Activated naive CD8-positive, alpha-beta T cell treated with anti-CD3 and anti-CD28 coated beads for 36 hours (primary cell): ENCODE measurements at places on chromosomes 4 and X. TPM values are rescaled to one million over a fixed set of nuclear protein-coding genes. Genes with fewer than 3 reads are reported as not detected.

GRCh38 chrX:48714573-48714972 is 18.0 kb downstream of the SUV39H1 start:
- DNase-seq, result no peak
- H3K4me1 ChIP-seq, result peaks cover 71% of the 10 kb centered on the region
- H3K27ac ChIP-seq, result peak overlapping the region; percentile 47
- no peak overlapping the region for H3K4me3 ChIP-seq
- no peaks in the 10 kb centered on the region for H3K27me3 ChIP-seq
- H3K36me3 ChIP-seq, result peaks cover 31% of the 10 kb centered on the region

- H3K36me3 ChIP-seq, result peaks cover 21% of the 10 kb centered on the region
- no peak overlapping the region for H3K4me3 ChIP-seq
- DNase-seq, result no peak
- H3K27me3 ChIP-seq, result no peaks in the 10 kb centered on the region
Measured at GRCh38 chr4:120056246-120056645, 10.4 kb downstream of the MAD2L1 start.

DNA sequence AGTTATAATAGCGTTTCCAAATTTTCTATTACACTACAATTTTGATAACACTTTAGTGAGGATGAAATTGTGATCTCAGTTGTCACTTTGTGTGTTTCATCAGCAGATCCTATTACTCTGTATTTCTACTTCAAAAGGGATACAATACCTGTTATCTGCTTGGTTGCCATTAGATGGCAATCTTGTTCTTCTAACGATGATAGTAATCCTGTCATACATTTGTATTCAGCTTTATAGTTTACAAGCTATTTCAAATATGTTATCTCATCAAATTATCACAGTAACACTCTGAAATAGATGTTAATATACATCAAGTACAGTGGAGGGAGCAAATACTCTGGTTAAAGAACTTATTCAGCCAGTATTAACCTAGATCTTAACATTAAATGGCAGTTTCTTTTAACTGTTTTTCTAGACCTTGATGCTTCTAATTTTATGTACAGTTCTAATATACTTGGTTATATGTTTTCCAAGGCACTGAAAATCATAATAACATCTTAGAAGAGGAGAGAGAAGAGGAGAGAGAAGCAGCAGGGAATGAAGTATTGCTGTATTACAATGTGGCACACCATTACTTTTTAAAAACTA is 292.0 kb downstream of the CCSER1 start:
- no peak overlapping the region for H3K27ac ChIP-seq
- H3K27me3 ChIP-seq, result no peaks in the 10 kb centered on the region
- no peak for DNase-seq
- no peaks in the 10 kb centered on the region for H3K4me1 ChIP-seq
- H3K36me3 ChIP-seq, result no peaks in the 10 kb centered on the region

GRCh38 chr4:146978641-146979040 is 33.0 kb upstream of the TTC29 start:
- DNase-seq, result no peak
- H3K27ac ChIP-seq, result no peak overlapping the region
- H3K4me3 ChIP-seq, result no peak overlapping the region
- H3K36me3 ChIP-seq, result no peaks in the 10 kb centered on the region
- no peaks in the 10 kb centered on the region for H3K27me3 ChIP-seq

DNA sequence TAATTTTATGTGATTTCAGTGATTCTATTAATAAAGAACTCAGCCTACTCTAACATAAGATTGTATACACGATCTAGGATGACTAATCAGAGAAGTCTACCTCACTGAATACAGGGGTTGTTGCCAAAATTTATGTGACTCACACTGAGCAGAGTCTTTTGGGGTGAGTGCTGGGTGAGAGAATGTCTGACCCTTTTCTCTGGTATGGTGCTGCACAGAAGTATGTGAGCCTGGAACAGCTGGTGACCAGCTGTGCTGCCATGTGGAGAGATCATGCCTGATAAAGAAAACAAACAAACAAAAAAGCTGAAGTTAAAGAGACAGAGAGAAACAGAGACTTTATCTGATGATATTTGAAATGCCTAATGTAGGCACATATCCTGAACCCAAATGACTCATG is 618.1 kb upstream of the GRIA3 start:
- no peak overlapping the region for H3K4me3 ChIP-seq
- H3K27ac ChIP-seq, result no peak overlapping the region

DNA sequence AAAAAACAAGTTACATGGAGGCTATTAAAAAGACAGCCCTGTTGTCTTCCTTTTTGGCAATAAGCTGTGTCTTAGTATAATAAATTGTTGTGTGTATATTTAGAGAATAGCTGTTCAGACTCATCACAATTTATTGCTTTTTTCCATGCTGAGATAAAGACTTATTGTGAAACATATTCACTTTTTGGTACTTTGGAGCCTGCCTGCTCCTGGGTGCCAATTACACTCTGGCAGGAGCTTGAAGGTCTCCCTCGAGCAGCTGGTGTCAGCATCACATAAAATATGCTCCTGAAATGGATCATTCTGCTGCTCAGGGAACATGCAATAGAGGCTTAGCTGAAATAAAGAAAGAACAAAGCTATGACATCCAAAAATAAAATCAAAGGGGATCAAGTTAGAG is 211.6 kb upstream of the DKK2 start:
- H3K27me3 ChIP-seq, result peaks cover 6% of the 10 kb centered on the region
- no peak for DNase-seq
- no peaks in the 10 kb centered on the region for H3K4me1 ChIP-seq
- no peaks in the 10 kb centered on the region for H3K36me3 ChIP-seq
- no peak overlapping the region for H3K4me3 ChIP-seq

DNA sequence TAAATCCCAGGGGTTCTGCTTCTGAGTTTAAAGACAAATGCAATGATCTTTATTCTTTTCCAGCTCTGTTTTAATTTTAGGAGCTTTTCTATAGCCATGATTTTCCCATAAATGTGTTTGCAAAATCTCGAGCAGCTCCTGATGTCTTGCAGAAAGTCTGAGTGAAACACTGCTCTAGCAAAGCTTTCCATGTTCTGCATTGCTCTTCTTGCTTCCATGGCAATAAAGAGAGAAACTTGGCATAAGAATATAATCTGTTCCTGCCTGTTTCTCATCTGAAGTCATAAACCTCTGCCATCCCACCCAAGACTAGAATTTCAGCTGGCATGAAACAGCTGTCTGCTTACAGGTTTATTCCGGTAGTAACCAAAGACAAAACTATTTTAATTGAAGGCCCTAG is 254.5 kb downstream of the SPRY1 start:
- H3K27me3 ChIP-seq, result no peaks in the 10 kb centered on the region
- no peak overlapping the region for H3K4me3 ChIP-seq
- H3K4me1 ChIP-seq, result peaks cover under 1% of the 10 kb centered on the region
- DNase-seq, result no peak
- no peak overlapping the region for H3K27ac ChIP-seq

DNA sequence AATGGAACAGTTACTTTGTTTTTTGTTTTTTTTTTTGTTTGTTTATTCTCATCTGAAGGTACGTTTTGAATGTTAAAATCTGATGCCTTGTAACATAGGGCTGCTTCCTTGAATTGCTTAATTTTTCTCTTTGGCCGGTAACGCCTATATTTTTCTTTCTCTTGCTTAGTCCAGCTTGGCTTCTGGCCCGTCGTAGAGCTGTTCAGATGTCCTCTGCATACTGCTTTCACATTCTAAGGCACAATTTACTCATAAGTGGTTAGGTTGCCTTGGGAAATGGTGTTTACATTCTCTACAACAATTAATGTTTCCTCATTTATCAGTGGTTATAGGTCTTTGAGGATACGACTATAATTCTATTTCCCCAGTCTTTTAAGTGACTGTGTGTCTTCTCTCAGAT is 7.9 kb downstream of the NONO start:
- peaks cover 8% of the 10 kb centered on the region for H3K4me1 ChIP-seq
- no peaks in the 10 kb centered on the region for H3K27me3 ChIP-seq
- no peak for DNase-seq
- peak overlapping the region; percentile 38 for H3K27ac ChIP-seq

The NPNT gene
- not detected for total RNA-seq

The SLC10A6 gene
- not detected for total RNA-seq

The C4orf51 gene
- total RNA-seq, result not detected

The NFKB1 gene
- total RNA-seq, result 250 TPM
